ENCODE measurements at places on chromosomes 4 and X.

GRCh38 chrX:32520789-32521188 is 690.6 kb downstream of the DMD start:
- H3K4me1 ChIP-seq: no peaks in the 10 kb centered on the region
- no peaks in the 10 kb centered on the region for H3K36me3 ChIP-seq
- H3K4me3 ChIP-seq: no peak overlapping the region
- H3K27me3 ChIP-seq: no peaks in the 10 kb centered on the region
- no peak overlapping the region for H3K27ac ChIP-seq

GRCh38 chr4:164718827-164719226 is 35.1 kb upstream of the SMIM31 start:
- no peaks in the 10 kb centered on the region for H3K4me1 ChIP-seq
- no peak for DNase-seq
- no peaks in the 10 kb centered on the region for H3K36me3 ChIP-seq
- H3K27ac ChIP-seq: no peak overlapping the region
- H3K4me3 ChIP-seq: no peak overlapping the region

DNA sequence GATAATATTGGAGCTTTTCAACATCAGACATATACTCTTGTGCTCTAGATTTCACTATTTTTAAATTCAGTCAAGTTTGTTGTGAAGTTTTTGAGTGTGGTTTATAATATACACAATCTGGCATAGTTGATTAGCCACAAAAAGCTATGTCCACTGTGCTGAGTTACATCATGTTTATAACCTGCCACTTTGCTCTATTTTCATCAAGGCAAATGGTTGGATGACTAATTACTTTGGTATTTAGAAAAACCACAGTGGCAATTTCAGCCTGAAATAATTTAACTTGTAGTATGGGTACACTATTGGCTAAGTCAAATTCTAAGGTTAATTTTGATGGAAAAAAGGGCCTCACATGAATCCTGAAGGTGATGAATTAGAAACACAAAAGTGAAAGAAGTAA is 262.6 kb downstream of the C4orf33 start:
- H3K4me1 ChIP-seq: peaks cover 8% of the 10 kb centered on the region
- no peak overlapping the region for H3K4me3 ChIP-seq
- H3K36me3 ChIP-seq: no peaks in the 10 kb centered on the region

DNA sequence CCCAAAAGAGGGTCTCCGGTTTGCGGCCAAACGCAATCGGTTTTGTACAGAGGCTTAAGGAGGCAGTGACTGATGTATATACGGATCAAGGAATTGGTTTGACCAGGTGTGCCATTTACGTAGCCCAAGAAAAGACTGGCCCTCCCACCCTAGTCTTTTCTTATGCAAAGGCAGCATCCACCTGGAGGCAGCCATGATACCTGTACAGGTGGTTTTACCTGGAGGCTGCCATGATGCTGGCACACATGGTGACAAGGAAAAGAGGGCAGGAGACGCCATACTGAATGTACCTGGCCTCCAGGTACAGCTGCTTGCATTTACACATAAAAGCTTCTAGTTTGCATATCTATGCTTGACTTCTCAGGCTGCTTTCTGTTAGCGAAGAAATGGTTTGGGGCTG is 917.7 kb upstream of the INTU start:
- H3K4me3 ChIP-seq: no peak overlapping the region
- H3K4me1 ChIP-seq: peaks cover 7% of the 10 kb centered on the region
- no peak for DNase-seq
- H3K27ac ChIP-seq: no peak overlapping the region

- peaks cover 28% of the 10 kb centered on the region for H3K27me3 ChIP-seq
- no peak overlapping the region for H3K27ac ChIP-seq
- no peaks in the 10 kb centered on the region for H3K4me1 ChIP-seq
- no peak overlapping the region for H3K4me3 ChIP-seq
Measured at GRCh38 chrX:104270212-104270611, 15.5 kb upstream of the ESX1 start.

GRCh38 chr4:128854433-128854832 is 44.9 kb downstream of the JADE1 start:
- peaks cover 11% of the 10 kb centered on the region for H3K4me1 ChIP-seq
- peaks cover 56% of the 10 kb centered on the region for H3K36me3 ChIP-seq
- H3K27me3 ChIP-seq: no peaks in the 10 kb centered on the region
- no peak overlapping the region for H3K4me3 ChIP-seq
- DNase-seq: no peak

DNA sequence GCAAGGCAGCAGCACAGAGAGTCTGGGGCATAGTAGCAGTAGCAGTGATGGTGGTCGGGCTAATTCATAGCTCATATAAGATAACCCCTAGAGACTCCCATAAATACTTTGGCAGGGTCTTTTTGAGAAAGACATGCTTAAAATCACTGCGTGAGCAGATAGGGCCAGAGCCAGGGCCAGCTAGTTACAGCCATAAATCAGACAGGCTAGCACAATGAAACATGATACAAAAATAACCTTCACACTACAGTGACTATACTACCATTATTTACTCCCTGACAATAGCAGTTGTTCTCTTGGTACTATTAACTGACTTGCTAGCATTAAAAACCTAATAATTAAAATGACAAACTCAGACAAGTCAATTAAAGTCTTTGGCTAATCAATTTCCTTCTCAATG is 295.9 kb downstream of the SMARCA1 start:
- no peak overlapping the region for H3K4me3 ChIP-seq
- H3K27ac ChIP-seq: no peak overlapping the region
- H3K27me3 ChIP-seq: no peaks in the 10 kb centered on the region
- DNase-seq: no peak
- peaks cover 3% of the 10 kb centered on the region for H3K36me3 ChIP-seq
- H3K4me1 ChIP-seq: no peaks in the 10 kb centered on the region

GRCh38 chr4:150325872-150326271 is 247.6 kb downstream of the DCLK2 start:
- no peak overlapping the region for H3K4me3 ChIP-seq
- peaks cover 8% of the 10 kb centered on the region for H3K4me1 ChIP-seq
- H3K36me3 ChIP-seq: peaks cover 9% of the 10 kb centered on the region
- H3K27me3 ChIP-seq: no peaks in the 10 kb centered on the region
- no peak overlapping the region for H3K27ac ChIP-seq
